GM03348 (cell line): ENCODE measurements at places on chromosomes 1 and 21.

DNA sequence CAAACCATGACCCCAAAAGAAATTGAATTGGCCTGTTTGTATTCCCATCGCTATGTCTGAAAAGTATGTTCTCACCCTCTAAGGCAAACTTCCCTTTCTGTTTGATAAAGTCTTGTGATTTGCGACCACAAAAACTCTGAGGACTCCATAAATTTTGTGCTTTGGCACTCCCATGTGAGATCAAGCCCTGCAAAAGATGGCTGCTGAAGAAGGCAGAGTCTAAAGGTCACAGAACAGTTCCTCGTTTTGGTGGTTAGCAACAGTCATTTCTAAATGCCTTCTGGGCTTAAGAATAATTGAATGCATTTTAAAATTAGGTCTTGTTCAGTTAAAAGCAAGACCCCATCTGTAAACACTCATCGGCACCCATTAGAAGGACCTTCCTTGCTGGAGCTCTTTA lies 441.6 kb downstream of the OMA1 start:
- no peak for DNase-seq

DNA sequence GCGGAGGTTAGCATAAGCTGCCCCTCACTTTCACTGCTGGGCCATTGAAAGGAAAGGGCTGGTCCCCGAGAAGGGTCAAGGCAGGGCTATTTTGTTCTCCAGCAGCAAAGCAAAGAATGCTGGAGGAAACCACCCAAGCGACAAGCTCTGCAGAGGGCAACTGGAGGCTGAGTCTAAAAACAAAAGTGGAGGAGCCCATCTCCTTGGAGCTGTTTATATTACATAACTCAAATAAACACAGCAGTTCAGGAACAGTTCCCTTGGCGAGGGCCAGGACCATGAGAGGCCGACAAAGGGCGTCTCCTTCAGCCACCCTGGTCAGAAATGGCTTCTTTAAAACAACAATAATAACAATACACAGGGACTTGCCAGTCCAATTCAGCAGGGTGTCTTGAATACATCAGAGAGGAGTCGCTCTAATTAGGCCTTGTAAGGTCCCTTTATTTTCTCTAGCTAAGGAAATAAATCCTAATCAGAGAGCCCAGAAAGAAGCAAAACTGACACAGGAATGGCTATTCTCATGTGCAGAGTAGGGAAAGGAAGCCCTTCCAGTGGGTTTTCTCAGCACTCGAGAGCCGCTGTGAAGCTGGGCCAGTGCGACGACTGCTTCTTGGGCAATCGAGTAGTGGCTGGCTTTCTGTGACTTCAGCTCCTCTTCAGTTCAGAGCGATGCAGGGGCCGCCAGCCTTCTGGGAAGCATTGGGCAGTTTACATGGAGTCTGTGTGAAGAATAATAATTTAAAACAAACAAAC lies 57.0 kb upstream of the TARBP1 start:
- DNase-seq: peak; percentile 31

DNA sequence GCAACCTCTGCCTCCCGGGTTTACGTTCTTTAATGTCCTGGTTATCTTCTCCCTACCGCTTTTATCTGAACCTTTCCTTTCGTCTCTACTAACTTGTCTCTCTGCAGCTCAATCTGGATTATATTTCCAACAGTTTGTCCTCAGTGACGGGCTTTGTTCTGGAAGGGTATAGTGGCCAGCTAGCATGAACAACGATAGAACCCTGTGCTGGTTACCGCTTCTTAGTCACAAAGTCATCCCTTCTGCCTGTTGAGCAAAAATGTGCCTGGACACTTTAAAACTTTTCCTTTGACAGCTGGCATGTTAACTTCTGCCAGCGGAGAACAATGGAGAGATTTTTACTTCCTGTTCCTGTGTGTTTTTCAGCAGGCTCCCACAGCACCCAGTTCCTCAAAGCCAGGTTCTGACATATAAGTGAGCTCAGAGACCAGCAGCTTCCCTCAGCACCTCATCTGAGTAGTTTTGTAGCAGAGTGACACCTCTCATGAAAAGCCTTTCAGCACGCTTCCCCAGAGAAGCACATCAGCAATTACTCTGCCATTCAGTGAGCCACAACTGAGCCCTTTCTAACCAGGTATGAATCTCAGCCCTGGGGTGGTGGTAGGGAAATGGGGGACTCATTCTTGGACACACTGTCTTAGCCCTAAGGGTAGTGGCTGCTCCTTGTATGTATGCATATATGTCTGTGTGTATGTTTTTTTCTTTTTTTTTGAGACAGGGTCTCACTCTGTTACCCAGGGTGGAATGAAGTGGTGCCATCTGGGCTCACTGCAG lies 23.6 kb upstream of the CCDC17 start:
- DNase-seq: no peak

GRCh38 chr1:182301026-182301436 lies 90.6 kb downstream of the GLUL start:
- DNase-seq: no peak

DNA sequence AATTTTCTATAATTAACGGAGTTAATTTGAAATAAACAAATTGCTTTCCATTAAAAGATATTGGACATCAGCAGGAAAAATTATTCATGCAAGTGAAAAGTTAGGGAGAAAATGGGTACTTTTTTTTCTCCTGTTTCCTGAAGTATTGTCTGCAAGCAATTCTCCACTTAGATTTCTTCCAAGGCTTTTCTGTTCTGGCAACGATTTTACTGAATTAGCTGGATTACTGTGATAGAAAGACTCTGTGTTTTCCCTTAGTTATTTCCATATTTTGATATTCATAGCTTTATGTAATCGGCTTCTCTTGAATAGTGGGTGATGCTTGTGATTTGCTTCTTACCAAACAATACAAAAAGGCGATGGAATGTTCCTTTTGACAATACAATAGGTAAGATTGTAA lies 1333.9 kb downstream of the AMY1C start:
- DNase-seq: no peak

- no peak for DNase-seq
These were observed 11.6 kb downstream of the PIGM start for GRCh38 chr1:160020196-160020595.

- DNase-seq: no peak
These were observed 118.1 kb downstream of the PLXNA2 start for GRCh38 chr1:208126108-208126507.

- DNase-seq: no peak
These were observed 219.5 kb downstream of the PTPRU start for GRCh38 chr1:29455781-29456180.

- DNase-seq: no peak
These were observed 23.6 kb downstream of the TGFB2 start for GRCh38 chr1:218368686-218369085.

GRCh38 chr1:169148472-169149252 lies 42.2 kb downstream of the ATP1B1 start:
- no peak for DNase-seq

DNA sequence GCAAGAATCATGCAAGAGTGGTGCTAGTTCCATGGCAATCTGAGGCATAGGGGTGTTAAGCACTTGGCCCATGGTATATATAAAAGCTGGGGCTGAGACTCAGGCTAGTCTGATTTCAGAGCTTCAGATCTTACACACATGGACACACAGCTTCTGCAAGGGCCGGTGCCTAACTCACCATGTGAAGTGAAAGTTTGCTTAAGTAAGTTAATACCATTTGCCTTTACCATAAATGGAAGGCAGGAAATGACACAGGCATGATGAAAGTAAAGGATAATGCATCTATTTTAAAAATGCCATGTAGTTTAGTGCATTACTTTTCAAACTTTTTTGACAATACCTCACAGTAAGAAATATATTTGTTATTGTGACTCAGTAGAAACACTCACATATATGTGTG lies 122.6 kb downstream of the KCNJ6 start:
- DNase-seq: no peak

DNA sequence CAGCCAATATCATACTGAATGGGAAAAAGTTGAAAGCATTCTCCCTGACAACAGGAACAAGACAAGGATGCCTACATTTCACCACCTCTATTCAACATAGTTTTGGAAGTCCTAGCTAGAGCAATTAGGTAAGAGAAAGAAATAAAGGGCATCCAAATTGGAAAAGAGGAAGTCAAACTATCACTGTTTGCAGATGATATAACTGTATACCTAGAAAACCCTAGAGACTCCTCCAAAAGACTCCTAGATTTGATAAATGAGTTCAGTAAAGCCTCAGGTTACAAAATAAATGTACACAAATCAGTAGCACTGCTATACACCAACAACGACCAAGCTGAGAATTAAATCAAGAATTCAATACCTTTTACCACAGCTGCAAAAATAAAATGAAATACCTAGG lies 171.3 kb upstream of the HP1BP3 start:
- DNase-seq: no peak

- no peak for DNase-seq
These were observed 40.1 kb upstream of the KCNQ4 start for GRCh38 chr1:40743452-40743851.
